Right cardiac atrium (tissue), 5 donors: ENCODE measurements at places on chromosomes 7 and 10.
A peak's percentile ranks its signal among the peaks of the same experiment; 100 is the strongest.

GRCh38 chr7:1700086-1700485 is 30.0 kb downstream of the ELFN1 start:
- no peak for DNase-seq

DNA sequence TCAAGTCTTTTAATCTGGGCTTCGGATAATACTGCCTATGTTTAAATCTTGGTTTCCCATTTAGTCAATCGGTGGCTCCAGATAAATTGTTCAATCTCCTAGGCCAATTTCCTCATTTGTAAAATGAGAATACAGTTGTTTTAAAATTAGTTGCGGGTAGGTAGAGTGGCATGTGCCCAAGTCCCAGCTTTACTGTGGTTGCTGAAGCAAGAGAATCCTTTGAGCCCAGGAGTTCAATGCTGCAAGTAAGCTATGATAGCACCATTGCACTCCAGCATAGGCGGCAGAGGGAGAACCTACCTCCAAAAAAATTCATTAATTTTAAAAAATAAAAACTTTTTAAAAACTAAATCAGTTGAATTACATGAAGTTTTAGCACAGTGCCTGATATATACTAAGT is 7.3 kb downstream of the RNF216 start:
- DNase-seq: no peak

- no peak for DNase-seq
Measured at GRCh38 chr10:1153251-1153763, 97.1 kb downstream of the WDR37 start.

GRCh38 chr10:92851003-92851402 is 2.7 kb downstream of the EXOC6 start:
- no peak for DNase-seq

- DNase-seq: no peak
Measured at GRCh38 chr7:157932498-157933218, 595.9 kb downstream of the DNAJB6 start.

DNA sequence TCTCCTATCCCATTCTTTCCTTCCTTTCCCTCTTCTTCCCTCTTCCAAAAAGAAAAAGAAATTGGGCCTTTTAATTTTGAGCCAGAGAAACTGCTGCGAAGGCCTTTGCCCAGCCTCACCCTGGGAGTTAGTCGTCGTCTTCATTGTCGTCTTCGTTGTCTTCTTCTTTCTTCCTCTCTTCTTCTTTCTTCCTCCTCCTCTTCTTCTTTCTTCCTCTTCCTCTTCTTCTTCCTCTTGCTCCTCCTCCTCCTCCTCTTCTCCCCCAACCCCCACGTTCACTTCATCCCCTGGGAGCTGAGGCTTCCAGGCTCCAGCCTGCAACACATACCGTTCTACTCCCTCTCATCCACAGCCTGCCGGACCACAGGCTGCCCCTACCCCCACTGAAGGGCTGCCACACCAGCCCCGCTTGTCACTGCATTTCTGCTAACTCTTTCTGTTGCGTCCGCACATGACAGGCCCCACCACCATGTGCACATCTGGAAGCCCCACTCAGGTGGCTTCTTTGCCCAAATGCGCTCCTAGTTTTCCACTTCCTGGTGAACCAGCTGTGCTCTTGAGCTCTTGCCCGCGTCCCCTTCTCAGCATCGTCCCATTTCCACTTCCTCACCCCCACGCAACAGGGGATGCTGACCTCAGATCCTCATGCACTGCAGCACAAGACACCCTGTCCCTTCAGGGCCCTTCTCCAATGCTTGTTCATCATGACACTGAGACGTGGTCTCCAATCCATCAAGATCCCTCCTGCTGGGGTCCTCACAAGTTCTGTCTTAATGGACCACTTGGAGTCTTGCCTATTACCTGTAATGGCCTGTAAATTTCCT is 94.9 kb upstream of the SH2B2 start:
- no peak for DNase-seq

DNA sequence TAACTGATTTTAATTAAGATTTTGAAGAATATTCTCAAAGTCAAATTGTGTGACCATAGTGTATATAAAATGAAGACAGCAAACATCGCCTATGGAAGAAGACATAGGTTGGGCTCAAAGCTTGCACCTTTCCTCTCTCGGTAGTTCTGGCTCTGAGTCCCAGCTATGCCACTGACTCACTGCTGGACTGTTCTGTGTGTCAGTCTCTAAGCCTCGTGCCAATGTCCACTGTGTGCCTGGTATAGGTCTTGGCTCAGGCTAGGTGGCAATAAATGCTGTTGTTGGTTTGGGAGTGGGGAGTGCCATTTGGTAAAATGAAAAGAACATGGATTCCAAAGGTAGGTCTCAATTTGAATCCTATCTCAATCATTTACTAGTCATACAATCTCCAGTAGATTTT is 137.5 kb upstream of the RHEB start:
- DNase-seq: no peak

GRCh38 chr7:1562597-1563051 is 6.6 kb upstream of the TMEM184A start:
- no peak for DNase-seq

GRCh38 chr7:2799253-2799652 is 44.9 kb downstream of the GNA12 start:
- DNase-seq: no peak

DNA sequence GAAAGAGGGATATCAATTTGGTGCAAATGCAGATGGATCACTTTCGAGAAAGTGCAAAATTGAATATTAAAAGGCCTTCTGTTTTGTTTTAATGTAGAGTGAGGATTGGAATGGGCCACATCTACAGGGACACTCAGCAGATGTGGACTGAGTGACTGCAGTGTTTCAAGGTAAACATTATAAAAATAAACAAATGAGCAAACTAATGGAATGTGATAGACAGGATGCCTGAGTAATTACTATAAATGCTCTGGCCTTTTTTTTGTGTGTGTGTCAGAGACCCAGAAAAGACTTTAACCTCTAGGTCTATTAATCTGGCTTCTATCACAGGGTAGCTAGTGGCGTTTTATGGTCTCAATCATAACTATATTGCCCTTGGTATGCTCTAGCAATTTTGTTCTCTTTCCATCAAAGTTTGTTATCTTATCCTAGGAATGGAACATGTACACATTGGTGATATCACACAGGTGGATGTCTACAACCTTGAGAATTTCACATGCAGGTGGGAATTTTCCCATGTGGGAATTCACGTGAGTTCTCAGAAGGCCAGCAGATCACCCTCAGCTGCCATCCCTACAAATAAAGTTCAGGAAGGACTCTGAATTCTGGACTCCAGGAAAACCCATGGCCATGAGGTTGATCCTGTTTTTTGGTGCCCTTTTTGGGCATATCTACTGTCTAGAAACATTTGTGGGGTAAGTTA is at the start of gene CPA2:
TSS of gene CPA2 (plus strand) at position 606 of the 703 bp plus-strand sequence. CDS start at position 625, 19 bp downstream.
- DNase-seq: no peak

- no peak for DNase-seq
Measured at GRCh38 chr10:31847515-31847914, 81.1 kb downstream of the ARHGAP12 start.

DNA sequence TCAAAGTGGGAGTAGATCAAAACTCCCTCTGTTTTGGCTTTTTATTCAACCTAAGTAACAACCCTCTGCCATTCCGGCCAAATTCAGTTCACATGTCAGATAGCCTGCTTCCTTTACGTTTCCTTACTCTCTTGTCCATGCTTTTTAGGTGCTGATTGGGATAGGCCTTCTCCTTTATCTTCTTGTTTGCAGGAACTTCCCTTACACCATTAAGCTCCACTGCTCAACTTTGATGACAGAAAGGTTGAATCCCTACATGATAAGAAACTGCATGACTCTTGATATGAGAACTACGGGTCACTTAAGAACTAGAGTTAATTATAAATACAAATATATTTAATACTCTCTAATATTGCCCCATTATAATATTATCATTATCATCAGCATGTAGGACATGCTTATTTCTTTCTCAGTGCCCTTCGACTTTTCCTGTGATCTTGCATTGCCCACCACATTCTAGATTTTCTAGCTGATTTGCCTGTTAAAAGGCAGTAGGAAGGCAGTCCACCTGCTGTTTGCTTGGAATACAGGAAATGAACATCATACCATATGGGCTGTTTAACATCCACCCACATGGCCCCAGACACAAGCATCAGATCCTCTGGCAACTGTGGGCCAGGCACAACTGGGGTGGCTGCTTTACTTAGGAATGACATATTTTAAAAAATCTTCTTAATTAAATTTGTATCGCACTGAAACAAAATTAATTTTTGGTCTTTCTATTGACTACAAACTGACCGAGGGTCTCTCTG is 59.7 kb upstream of the CCDC6 start:
- no peak for DNase-seq

GRCh38 chr7:41425926-41426325 is 277.0 kb downstream of the INHBA start:
- DNase-seq: no peak

- no peak for DNase-seq
Measured at GRCh38 chr7:141001546-141001945, 13.2 kb downstream of the MRPS33 start.

GRCh38 chr10:10118131-10118530 is 899.5 kb upstream of the CELF2 start:
- no peak for DNase-seq

- no peak for DNase-seq
Measured at GRCh38 chr7:142391191-142391992, 133.5 kb upstream of the PRSS58 start.

GRCh38 chr10:77946084-77946483 is 19.5 kb upstream of the DLG5 start:
- DNase-seq: no peak

- no peak for DNase-seq
Measured at GRCh38 chr10:50392966-50393718, 141.8 kb upstream of the ASAH2 start.

DNA sequence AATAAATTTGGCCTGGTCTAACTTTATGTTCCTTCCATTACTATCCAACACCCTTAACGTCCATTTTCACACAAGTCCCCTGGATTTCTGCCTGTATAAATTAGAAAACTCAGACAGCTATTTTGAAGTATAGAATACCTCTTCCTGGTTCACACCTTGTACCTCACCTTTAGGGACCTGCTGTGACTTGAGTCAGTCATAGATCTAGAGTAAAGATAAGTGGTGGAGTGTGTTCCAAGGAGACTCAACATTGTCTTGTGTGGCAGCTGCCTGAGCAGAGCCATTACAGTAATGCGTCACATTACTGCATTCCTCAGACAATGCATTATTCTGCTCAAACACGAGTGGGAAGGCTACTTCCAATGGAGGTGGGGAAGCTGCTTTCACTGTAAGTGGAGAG is 513.9 kb downstream of the ADRA2A start:
- DNase-seq: no peak

DNA sequence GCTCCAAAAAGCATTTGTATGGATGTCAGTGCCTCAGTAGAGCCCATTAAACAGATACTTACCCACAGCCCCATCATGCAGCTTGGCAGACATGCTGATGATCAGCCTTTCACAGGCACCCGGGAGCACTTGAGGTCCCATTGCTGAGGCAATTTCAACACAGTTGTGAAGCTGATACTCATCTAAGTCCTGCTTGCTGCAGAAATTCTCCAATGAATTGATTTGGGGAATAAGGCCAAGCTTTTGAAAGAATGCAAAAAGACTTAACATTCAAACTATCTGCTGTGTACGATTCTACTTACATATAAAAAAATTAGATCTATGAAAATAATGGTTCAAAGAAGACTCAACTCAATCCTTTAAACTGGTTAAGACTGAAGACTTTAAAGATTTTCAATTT is 60.5 kb downstream of the LAMB4 start:
- DNase-seq: no peak

GRCh38 chr10:13788711-13789447 is 202.1 kb downstream of the PRPF18 start:
- peak; percentile 80 for DNase-seq

GRCh38 chr7:100824499-100825214 is 2.7 kb downstream of the EPHB4 start:
- no peak for DNase-seq

DNA sequence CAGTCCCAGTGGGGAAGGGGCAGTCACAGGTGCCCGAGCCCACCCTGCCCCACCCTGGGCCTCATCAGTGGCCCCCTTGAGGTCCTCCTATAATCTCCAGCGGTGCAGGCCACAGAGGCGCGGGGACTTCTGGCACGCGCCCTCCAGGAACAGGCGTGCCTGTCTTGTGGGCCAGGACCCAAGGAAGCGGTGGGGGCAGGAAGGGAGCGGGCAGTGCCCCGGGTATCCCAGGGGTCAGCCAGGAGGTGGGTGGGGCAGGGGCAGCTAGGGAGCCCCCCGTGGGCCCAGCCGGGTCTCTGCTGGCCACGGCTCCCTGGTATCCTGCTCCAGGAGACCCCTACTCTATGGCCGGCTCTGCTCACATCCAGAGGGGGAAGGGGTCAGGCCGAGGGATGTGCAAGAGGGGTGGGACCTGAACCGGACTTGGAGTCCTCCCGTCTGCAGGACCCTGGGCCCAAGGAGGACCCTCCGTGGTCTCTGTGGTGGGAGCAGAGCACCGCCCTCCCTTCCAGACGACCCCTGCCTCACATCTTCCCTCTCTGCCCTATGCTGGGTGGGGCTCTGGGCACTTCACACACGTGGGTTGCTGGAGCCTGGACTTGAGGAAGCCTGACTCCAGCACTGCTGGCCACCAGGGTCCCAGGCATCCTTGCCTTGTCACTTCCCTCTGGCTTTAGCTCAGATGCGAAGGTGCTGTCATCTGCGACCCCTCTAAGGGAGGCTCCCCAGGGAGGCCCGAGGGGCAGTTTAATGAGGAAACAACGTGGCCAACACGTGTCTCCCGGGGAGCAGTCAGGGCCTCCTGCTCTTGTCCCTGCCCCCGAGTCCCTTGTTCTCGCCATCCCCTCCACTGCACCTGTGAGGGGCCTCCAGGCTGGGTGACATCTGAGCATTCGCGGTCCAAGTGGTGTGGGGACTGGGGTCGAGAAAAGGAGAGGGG is 18.3 kb upstream of the GRIFIN start:
- peak; percentile 80 for DNase-seq

DNA sequence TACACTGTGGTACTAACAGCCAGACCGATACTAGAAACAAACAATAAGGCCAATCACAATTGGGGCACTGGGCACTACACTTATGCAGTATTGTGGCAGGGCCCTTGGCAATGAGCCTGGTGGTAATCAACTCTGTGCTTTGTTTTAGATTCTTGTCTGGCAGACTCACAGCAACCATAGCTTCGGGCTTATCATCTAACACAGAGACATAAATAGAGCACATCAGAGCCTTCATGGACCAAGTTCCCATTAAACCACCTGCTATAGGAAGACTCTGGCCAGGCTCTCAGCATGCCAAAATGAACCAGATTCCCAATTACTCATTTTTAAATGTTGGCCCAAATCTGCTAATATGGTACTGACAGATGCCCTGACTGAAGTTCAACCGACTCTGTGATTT is 218.6 kb downstream of the DGKI start:
- DNase-seq: no peak
